GM19239 (cell line): ENCODE measurements at places on chromosomes 2 and 18.

DNA sequence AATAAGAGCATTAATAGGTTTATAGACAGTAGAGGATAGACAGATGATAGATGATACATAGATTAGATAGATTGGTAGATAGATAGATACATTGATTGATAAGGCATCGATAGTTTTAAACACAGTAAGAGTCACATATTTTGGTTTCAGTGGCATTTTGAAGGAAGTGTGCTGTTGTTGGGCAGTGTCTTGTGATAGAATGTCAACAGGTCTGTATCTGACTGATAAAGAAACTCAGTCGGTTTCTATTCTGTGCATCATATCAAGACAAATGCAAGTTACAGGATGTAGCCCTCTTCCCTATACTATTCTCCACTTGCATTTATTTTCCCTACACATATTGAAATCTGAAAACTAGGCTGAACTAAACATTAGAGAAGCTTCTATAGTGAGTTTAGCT lies 1229.0 kb upstream of the ZEB2 start:
- DNase-seq, result no peak

- no peak for DNase-seq
These were observed 194.2 kb upstream of the HDAC4 start for GRCh38 chr2:239594772-239595608.

DNA sequence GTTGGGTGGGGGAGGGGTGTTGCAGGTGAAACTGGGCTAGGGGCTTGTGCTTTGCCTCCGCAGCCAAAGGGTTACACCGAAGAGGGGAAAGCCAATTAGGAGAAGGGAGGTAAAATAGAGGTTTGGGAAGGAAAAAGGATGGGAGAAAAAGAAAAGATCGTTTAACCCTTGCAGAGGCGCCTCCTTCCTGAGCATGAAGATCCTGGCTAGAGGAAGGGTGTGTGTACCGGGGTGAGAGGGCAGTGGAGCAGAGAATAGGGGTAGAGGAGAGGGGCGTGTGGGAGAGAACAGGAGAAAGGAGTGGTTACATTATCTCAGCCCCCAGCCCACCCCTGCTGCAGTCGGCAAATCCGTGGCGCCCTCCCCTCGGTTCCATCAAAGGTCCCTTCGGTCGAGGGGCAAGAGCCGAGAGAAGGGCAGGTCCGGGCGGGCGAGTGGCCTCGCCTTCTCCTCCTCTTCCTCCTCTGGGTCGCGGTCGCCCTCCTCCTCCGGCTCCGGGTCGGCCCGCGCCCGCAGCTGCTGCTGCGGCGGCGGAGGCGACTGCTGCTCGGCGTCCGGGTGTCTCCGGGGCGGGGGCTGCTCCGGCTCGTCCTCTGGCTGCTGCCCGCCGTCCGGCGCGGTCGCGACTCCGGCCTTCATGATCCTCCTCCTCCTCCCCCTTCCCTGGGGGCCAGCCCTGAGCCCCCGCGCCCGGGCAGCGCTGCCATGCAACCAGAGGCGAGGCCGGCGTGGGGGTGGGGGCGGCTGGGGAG lies 1.1 kb downstream of the MARCHF4 start:
- no peak for DNase-seq

- DNase-seq, result no peak
These were observed 140.0 kb upstream of the ST6GAL2 start for GRCh38 chr2:107025869-107026380.

- DNase-seq, result no peak
These were observed 123.2 kb downstream of the KCTD1 start for GRCh38 chr18:26425148-26425531.

DNA sequence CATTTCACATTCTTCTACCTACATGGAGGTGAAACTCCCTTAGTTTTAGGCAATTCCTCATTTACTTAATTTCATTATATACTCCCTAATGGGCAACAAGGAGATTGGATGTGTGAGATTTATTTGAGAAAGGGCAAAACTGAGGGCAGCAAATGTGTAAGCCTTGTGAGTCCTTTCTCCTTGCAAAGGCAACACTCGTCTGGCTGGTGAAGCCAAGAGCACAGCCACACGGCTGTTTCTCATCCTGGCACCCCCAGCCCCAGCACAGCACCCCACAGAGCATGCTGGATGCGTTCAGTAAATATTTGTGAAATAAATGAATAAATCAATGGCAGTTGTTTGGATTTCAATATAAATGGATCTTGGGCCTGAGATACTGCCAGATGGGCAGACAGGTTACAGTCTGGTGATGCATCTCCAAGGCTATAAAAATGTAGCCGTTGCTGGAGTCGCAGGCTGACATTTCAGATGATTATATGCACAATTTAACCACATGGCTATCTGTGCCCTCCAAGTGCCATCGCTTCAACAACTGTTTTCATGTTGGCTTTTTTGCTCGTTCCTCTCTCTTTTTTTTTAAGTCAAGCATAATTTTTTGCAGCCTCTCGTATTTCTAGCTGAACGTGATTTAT lies 154.1 kb upstream of the REV1 start:
- DNase-seq, result no peak

- DNase-seq, result no peak
These were observed 261.7 kb downstream of the SATB2 start for GRCh38 chr2:199195927-199196502.
